Iris pigment epithelial cell (primary cell): ENCODE measurements at places on chromosomes 13 and 19.

- DNase-seq = peak; percentile 6
These were observed 20.4 kb downstream of the RNF17 start for GRCh38 chr13:24784319-24784718.

DNA sequence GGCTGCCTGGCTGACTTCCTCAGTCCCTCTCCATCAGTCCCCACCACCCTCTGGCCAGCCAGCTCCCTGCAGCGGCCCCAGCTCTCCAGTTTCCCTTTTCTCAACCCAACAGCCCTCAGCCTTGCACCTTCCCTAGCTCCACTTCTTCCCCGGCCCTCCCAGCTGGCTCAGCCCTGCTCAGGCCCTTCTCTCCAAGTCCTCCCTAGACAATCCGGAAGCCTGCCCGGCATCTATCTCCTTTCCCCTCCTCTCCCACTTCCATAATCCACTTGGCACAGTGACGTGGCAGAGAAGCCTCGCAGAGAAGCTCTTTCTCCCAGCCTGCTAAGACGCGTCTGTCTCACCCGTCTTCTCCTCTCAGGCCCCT, 1.1 kb downstream of the UBXN6 start:
- peak; percentile 79 for DNase-seq

- DNase-seq = no peak
These were observed 374.3 kb downstream of the FOXO1 start for GRCh38 chr13:40292108-40292507.

- peak; percentile 71 for DNase-seq
These were observed 35.6 kb upstream of the TPTE2 start for GRCh38 chr13:19596960-19597361.
